ENCODE measurements at places on chromosomes 2 and 18.

DNA sequence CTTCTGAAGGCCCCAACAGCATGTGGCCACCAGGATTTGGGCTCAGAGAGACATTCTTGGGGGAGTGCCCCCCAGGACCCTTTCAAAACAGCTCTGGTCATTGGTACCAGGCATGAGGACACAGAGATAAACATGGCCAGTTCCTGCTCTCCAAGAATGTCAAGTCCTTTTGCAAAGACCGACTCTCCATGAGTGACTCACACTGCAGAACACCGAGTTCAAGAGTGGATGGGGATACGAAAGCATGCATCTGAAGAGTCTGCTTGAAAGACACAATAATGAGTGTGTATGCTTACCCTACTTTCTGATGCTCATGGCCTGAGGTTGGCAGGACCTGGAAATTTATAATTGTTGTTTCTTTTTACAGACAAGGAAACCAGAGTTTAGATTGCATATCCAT, 450.6 kb downstream of the TSN start:
- no peak for DNase-seq

DNA sequence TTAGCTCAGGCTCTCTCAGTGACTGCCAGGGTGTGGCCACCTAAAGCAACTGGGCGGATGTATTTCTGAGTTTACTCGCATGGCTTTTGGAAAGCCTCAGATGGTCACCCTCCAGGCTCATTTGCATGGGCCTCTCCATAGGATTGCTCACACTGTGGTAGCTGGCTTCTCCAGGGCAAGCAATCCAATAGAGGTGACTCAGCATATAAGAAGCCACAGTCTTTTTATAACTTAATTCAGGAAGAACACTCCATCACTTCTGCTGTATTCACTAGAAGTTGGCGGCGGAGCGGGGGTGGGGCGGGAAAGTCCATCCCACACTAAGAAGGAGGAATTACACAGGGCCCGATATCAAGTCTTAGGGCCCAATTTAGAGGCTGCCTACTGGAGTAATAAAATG, 3.6 kb upstream of the DOK6 start:
- DNase-seq = no peak

- DNase-seq = no peak
Measured at GRCh38 chr2:11644293-11644692, 25.7 kb downstream of the NTSR2 start.

GRCh38 chr2:236545248-236545658, 24.4 kb upstream of the ACKR3 start:
- DNase-seq = no peak

DNA sequence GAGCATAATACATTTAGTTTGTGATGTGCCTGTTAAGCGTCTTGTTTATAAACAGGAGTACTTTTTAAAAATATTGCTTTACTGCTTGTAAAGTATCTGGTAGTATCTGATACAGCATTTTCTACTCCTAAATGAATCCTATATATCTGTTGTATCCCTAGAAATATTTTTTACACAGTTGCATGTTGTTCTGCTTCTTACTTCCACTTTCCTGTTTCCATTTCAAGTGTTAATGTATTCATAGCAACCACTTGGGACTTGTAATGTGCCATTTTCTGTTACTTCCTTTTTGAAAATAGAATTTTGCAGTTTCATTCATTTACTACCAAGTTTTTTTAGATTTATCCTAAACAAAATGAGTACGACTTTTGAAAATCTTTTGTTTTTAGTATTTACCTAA, 24.9 kb downstream of the CCNT2 start:
- no peak for DNase-seq

DNA sequence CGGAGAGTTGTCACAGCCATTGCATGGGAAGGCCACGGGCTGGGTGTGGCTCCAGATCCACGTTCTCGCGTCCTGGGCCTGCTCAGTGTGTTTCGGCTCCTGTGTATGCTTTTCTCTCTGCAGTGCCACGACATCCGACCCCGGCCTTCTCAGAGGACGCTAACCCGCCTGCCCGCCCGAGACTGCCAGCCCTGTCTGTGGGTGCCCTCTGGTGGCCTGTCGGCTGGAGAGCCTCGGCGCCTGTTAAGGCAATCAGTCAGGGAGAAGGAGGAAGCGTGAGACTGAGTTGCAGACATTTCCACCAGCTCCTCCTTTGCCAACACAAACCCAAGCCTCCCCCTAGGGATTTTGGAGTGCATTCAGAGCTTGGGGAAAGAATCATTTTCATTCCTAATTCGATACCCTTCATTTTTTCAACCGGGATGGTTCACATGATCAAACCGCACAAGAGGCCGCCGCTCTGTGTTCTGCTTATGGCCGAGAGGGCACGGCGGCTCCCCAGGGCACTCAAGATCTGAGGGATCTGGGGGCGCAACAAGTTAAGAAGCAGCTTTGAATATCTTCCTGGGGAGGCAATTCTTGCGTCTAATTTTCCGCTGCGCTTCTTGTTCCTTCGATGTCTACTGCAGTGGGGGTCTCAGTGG, 37.5 kb upstream of the ZBTB7C start:
- DNase-seq = peak; percentile 46

GRCh38 chr2:83747141-83747540, 711.9 kb downstream of the SUCLG1 start:
- DNase-seq = no peak

DNA sequence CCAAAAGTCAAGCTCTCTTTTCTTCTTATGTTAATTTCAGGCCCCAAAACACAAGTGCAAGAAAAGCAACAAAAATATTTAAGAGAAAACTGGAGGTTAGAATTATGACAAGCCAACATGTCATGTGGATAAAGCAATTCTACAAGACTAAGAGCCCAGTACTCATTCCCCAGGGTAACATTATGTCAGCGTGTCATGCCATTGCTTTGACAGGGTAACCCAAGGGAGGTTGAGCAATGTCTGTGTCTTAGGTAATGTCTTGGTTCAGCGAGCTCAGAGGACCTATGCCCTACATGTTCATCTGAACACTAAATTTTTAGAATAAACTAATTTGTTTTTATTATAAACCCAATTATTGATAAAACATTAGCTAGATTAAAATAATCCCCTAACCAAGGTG, 173.2 kb upstream of the ZNF804A start:
- DNase-seq = no peak

DNA sequence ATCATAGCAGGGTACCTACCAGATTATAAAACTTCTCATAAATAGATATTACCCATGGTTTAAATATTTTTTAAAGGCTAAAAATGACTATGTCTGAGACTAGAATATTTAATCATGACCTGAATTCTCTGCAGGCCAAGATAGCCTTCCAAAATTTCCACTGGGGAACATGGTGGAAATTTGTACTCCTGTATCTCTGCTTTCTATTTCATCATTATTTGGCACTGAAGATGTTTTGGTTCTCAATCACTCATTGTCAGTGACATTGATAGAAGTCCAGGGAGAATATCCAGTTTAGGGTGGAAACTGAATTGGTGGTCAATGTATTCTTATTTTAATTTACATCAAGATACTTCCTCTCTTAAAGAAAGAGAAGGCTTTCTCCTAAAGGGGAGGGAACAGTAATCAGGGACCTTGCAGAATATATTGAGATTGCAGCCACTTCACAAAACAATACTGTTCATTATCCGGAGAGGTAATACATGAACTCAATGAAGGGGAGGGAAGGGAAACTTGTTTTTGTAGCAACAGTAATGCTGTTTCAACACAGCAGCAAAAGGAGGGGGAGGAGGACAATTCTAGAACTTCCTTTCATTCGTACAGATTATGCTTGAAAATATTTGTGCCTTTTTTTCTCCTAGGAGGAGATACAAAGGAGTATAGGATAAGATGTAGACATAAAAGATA, 34.1 kb downstream of the EEF1B2 start:
- no peak for DNase-seq

DNA sequence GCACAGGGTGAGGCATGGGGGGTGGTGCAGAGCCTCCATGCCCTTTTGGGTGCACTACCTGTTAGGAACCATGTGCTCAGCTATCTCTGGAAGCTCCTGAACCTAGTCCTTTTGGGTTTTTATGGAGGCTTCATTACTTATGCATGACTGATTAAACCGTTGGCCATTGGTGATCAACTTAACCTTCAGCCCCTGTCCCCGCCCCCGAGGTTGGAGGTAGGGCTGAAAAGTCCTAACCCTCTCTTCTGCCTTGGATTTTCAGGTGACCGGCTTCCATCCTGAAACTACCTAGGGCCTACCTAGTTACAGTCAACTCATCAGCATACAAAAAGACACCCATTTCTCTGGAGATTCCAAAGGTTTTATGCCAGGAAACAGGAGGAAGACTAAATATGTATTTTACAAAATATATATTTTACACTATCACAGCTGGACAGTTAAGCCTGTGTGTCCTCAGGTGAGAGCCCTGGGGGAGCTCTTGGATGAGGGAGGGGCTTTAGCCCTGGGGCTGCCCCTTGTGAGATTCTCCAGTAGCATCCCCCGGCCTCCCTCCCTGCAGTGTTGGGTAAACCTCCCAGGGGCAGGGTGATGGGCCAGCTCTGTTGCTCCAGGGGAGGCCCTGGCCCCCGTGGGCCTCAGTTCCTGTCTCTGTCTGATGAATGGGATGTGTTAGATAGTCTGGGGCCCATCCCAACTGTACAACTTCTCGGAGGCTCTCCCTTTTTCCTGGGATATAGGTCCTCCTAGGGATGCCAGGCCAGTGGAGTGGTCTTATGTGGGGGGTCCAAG, 24.1 kb downstream of the GLI2 start:
- no peak for DNase-seq

DNA sequence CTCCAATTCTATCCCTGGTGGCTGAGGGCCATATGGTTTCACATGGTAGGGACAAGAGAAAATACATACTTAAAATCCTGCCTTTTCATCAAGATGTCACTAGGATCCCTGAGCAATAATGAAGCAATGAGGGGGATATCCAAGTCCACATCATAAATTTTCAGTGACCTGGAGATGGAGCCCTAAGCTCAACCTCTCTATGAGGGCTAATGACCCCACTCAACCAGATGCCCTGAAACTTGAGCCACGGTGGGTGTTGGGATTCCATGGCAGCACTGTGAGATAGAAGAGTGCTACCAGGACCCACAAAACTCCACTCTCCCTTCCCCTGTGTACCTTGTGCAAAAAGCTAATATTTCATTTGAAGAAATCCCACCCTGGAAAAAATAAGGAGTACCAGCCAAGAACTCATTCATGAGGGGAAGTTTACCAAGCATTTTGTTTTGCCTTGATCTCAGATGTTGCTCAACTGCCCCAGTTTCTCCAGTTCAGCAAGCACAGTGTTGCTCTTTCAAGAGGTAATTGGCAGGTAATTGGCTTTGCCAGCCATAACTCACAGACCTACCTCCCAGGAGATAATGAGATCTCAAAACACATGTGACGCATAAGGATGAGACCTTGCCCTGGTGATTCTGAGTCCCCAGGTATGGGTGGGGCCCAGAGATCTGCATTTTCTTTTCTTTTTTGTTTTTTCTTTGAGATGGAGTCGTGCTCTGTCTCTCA, 51.0 kb upstream of the TTC39C start:
- DNase-seq = no peak

GRCh38 chr2:183215917-183216316, 91.7 kb downstream of the NUP35 start:
- DNase-seq = no peak

GRCh38 chr2:105627534-105627933, 117.2 kb upstream of the NCK2 start:
- DNase-seq = no peak

- no peak for DNase-seq
Measured at GRCh38 chr2:153546358-153546757, 67.8 kb upstream of the RPRM start.

- no peak for DNase-seq
Measured at GRCh38 chr2:100831831-100832230, 11.9 kb downstream of the NPAS2 start.

GRCh38 chr2:205760157-205760556, 77.9 kb downstream of the NRP2 start:
- DNase-seq = no peak
